ENCODE measurements at places on chromosomes 1 and 21.

DNA sequence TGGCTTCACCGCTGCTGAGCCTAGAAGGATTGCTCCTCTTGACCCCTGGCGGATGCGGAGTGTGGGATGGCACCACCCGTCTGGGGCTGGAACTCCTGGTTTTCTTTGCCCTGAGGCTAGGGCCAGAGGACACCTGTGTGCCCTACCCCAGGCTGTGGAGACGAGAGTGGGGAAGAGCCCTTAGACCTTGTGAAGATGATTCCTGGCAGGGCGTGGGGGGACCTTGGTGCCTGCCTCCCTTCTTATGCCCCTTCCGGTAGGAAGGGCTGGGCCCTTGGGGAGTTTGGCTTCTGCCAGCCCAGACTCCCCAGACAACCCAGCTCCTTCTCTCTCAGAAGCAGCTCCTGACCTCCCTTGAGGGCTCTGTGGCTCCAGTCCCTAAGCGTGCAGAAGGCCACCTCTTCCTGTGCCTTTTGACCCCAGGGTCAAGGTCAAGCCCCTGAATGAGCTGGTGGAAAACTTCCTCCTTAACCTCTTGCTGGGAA, 891 bp downstream of the RPS6KA1 start:
- no peak for DNase-seq

GRCh38 chr1:236181059-236181458, 38.7 kb downstream of the GPR137B start:
- no peak for DNase-seq

DNA sequence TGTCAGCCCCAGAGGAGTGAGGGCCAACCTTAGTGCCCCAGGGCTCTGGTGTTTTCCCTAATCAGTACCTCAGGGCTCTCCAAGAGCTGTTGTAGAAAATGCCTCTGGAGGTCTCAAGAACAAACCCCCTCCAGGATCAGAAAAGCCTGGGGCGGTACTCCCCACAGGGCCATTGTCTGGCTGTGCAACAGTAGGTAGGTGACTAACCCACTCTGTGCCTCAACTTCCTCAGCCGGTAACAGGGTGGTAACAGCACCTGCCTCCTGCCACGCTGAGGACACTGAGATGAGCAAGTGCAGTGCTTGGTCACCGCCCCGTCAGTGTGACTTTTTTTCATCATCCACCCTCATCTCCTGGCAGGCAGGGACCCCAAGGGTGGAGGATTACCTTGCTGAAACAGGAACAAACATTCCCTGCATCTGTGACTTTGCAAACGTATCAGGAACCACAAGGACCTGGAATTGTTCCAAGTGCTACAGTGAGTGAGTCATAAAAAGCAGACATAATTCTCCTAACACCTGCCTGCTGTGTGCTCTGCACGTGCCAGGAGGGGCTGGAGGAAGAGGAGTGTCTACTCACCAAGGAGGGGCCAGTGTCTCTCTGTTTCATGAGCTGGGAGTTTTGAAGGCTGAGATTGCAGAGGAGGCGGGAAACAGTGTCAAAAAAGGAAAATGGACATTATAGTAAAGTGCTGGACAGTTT, 440.8 kb downstream of the NPHP4 start:
- no peak for DNase-seq

DNA sequence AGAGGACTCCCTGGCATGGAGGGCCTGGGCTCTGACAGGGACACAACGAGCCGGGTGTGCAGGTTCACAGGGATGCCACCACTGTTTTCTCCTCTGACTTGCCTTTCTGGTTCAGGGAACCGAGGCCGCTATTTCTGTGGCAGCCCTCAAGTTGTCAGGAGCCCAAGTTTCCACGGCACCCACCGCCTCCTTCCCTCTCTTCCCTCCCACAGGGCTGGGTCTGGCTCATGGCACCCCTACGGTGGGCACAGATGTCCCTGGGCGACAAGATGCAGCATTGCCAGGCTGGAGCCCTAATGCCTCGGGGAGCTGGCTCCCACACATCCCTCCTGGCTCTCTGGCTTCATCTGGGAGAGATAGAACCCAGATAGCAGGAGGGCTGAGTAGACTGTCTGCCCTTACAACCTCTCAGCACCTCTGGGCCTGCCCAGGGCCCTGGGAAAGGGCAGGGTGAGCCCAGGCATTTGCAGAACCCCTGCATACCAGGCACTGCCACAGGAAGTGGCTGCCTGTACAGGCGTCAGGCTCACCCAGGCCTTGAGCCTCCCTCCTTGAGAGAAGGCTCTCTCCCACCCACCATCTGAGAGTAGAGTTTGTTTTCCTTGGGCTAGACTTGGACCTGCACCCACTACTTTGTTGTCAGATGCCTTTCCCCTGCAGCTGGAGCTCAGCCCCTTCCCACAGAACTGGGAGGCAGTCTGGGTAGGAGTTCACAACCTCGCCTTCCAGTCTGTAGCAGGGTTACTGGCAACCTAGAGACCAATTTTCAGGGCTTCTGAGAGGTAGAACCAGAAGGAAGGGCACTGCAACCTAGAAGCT, 20.5 kb downstream of the KCNC4 start:
- no peak for DNase-seq

DNA sequence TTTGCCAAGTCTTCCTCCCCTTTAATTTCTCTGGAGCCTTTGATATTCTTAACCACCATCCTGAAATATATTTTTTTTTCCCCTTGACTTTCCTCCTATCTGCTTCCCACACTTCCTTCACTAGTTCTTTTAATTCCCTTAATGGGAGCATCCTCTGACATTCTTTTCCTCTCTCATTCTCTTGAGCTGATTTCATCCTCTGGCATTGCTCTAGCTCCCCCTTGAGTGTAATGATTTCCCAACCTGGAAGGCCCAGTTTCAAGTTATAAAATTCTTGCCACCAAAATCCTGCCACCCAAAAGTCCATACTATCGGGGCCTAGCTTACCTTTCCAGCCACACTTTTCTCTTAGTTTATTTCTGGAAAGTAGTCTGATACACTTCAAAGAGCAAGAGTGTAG, 39.5 kb upstream of the UBE2U start:
- DNase-seq = no peak

- DNase-seq = no peak
These were observed 112.5 kb upstream of the GFI1 start for GRCh38 chr1:92599184-92599583.

GRCh38 chr1:19922015-19922688, 1.3 kb downstream of the PLA2G2E start:
- no peak for DNase-seq

GRCh38 chr1:3659093-3659492, 6.8 kb downstream of the TP73 start:
- DNase-seq = no peak

- DNase-seq = no peak
These were observed 656.3 kb downstream of the PTPRC start for GRCh38 chr1:199295107-199295506.

DNA sequence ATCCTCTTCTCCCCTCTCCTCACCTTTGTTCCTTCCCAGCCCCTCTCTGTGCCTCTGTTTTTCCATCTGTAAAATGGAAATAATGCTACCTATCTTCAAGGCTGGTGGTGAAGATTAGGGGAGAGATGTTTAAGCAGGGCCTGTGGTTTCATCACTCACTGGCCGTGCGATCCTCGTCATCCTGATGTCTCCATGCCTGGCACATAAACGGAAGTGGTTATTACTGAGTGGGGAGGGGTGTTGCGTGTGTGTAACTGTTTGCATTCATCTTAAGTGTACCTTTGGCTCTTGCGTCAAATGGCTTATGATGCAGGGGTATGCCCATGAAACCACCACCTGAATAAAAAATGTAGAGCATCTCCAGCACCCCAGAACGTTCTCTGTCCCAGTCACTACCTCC, 17.2 kb upstream of the C1QA start:
- DNase-seq = no peak

DNA sequence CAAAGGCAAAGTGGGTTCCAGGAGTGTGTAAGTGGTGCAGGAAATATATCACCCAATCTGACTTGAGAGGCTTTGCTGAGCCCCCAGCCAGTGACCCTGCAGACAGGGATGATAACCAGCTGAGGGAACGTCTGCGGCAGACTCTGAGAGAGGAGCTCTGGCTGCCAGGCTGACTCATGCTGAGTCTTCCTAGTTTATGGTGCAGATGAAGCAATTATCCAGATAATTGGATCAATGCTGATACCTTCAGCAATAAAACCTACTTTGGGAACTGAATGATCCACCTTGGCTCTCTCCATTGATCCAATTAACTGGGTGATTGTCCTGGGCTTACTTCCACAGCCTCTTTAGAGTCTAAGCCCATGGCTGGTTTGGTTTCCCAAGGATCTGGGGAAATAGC, 7.3 kb downstream of the C8B start:
- no peak for DNase-seq

DNA sequence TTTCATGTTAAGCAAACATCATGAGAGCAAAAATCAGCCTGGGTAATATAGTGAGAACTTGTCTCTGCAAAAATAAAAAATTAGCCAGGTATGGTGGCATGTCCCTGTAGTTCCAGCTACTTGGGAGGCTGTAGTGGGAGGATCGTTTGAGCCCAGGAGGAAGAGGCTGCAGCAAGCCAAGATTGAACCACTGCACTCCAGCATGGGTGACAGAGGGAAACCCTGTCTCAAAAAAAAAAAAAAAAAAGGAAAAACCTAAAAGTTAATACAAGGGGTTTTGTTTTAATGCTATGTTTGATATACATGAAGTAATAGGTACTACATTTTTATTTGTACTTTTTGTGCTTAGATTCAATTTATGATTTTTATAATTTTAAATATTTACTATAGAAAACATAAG, 27.1 kb upstream of the SLC35A3 start:
- DNase-seq = no peak

- DNase-seq = no peak
These were observed 182.5 kb upstream of the JUN start for GRCh38 chr1:58966103-58966916.
